ENCODE measurements at places on chromosomes 5 and 9.

DNA sequence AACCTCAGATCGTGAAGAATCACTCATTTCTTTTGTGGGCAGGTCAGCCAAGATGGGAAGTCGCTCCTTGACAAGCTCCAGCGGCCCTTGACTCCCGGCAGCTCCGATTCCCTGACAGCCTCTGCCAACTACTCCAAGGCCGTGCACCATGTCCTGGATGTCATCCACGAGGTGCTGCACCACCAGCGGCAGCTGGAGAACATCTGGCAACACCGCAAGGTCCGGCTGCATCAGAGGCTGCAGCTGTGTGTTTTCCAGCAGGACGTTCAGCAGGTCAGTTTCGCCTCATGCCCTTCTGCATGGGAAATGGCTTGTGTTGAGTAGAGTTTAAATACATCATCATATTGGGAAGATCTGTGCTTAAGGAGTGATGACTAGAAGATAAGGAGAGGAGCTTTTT lies 173.3 kb downstream of the TRIO start:
- DNase-seq, result no peak

GRCh38 chr5:161085056-161085455 lies 233.0 kb upstream of the ATP10B start:
- DNase-seq, result no peak

GRCh38 chr5:146884066-146884626 lies 5.6 kb upstream of the PPP2R2B start:
- no peak for DNase-seq

- DNase-seq, result no peak
Measured at GRCh38 chr9:117800389-117800788, 96.2 kb downstream of the TLR4 start.

DNA sequence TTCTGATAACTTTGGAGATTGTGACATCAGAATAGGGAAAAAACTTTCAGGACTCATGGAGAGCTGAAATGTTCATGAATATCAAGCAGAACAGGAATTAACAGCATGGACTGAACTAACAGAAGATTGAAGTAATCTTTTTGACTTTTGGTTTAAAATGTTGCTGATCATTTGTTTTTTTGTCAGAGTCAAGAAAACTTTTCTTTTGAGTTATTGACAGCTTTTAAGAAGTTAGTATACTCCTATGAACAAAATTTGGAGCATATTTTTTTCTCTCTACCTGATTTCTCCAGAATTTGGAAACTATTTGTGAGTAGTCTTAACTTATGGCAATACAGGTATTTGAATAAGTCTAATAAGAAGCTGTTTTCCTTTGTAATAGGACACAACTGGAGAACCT lies 244.3 kb upstream of the KLF9 start:
- no peak for DNase-seq

DNA sequence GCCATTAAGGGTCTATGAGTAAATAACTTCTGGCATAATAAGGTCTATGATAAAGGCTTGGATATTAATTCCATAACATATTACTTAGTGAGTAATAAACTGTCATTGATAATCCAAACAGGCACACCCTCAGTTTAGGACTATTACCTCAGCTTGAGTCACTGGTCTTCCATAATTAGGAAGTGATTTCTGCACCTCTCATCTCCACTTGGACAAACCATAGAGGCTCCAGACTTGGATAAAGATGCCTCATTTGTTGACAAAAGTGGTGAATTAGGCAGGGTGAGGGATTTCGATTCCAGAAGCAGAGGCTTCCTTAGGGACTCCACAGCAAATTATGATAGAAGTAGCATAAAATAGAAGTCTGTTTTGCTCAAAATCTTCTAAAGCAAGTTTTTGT lies 127.5 kb upstream of the MTAP start:
- DNase-seq, result no peak

DNA sequence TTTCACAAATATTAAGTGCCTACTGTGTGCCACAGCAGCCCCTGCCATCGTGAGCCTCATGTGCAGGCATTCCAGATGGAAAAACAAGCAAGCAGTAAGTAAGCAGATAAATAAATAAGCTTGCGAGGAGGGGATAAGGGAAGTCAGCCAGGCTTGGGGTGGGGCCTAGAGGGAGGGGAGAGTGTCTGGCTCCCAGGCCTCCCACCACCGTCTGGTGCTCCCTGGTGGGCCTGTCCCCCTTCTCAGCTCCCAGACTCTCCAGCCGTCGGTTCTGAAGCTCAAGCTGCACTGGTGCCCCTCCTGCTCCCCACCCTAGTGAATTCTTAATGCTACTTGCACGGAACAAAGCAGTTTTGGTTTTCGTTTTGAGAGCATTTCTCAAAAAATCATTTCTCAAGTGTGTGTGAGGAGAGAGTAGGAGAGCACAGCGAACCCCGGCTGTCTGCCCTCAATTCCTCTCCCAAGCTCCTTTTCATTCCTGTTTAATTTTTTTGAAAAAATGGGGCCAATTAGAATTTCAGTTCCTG lies 6.6 kb upstream of the IER5L start:
- no peak for DNase-seq

GRCh38 chr5:82169892-82170291 lies 108.3 kb downstream of the RPS23 start:
- no peak for DNase-seq

DNA sequence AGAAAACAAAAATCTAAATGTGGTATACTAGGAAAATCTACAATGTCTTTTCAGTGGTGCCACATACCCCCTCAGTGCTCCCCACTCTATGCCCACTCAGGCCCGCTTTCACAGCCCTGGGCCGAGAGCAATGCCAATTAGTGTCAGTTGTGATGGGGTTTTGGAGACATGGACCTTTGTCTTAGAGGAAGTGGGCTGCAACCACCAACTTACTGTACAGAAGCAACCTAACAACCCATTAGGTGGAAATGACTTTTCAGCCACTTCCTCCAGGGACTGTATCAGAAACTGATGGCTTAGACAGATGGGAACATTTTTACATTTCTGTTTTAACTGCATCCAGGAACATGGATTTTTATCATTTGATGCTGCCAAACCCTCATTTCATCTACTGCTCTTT lies 268.0 kb downstream of the BNC2 start:
- DNase-seq, result no peak

DNA sequence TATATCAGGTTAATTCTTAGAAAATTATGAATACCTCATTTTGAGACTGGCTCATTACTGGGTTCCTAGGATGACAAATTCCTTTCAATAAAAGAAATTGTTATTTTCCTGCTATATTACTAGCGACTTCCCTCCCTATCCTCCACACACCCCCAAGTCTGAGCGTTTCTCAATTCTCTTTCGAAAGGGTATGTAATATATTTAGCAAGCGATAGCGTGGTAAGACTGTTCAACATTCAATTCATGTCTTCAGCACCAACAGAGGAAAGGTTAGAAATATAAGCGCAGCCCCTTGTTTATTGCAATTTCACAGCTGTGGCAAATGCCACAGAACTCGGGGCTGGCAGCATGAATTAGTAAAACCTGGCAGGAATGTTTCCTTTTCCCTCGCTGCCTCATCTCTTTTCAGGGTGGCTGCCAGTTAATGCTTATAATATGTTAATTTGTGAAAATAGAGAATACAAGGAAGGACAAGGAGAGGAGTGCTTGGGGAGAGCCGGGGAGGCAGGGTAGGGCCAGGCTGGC lies 152.7 kb upstream of the TBCA start:
- DNase-seq, result no peak

- DNase-seq, result peak; percentile 1
Measured at GRCh38 chr5:160930406-160930805, 78.4 kb upstream of the ATP10B start.

- DNase-seq, result no peak
Measured at GRCh38 chr9:136489731-136490130, 6.9 kb upstream of the SEC16A start.

DNA sequence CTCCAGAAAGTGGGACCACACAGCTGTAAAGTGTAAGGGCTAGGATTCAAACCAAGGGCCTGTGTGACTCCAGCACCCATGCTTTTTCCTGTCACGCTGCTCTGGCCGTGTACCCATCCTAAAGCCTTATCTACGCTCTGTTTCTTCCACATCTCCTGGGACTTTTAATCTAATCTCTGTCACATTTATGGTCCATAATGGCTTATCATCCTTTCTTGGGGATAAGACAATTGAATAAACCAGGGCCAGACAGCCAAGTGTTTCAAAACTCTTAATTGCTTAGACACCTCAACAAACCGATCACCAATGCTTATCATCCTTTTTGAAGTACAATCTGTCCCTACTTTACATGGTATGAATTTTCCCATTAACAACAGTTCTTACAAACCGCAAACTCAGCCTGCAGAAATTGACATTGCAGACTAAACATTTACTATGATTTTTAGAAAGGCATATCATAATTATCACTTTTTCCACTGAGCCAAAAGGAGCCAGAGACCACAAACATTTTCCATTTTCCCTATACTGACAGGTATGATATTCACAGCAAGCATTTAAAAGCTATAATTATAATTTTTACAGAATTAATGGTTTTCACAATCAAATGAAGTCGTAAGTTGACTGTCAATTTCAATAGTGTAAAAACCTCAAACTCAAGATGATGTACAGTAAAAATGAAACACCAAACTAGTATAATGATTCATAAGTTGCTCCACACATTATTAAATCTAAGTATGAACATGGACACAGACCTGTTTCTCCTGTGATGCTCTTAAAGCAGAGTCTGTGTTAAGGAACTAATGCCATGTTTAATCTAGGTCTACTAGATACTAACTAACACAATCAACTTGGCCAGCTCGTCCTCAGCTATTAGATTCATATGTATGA lies 99.5 kb downstream of the FBXW11 start:
- DNase-seq, result no peak

DNA sequence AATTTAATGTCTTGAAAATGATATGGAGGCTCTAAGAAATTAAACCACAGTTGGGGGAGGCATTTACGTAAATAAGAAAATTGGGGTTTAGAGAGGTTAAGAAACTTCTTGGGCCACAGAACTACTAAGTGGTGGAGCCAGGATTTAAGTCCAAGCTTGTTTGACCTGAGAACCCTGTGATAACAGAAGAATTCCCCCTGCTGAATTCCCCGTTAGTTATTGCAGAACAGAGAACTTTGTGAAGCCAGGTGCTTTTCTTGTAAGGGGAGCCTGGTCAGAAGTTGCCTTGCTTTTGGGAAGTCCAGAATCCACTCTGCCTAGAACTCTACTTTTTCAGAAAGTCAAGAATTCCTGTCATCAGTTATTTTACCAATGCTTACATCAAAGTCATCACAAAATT lies 309.3 kb upstream of the SEMA6A start:
- no peak for DNase-seq

- DNase-seq, result no peak
Measured at GRCh38 chr9:131284856-131285255, 4.7 kb upstream of the PLPP7 start.

DNA sequence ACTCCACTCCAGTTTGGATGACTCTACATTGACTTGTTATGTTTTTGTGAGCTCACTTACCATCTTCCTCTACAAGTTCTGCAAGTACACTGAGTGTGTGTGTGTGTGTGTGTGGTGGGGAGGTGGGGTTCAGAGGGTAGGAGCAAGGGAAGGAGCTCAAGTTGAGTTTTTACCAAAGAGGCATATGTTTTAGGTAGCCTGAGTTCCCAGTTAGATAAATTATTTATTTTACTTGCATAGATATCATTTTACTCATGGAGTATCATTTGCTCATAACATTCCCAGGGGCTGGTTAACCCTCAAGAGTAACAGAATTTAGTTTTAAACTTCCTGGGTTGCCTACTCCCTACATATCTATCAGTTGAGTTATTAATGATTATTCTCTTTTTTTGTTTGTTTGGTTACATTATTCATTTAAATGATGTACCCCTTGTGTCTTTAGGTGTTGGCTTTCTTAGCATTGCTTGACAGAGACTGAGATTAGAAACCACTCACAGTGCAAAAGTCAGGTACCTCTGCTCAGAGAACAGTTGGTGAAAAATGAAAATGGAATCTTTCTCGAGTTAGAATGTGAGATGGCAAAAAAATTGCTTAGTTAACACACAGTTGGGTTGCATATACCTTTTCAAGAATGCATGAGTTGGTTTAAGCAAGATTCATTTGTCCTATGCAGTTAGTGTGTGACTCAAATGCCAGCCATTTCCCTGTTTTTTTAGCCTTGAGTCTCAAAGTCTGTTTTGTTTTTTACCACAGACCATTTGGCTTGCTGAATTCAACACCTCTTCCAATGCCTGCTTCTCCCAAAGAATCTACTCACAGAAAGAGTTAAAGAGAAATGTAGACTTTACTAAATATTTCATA lies 29.2 kb downstream of the TNFSF8 start:
- DNase-seq, result peak; percentile 58

GRCh38 chr5:79728396-79728795 lies 38.8 kb downstream of the CMYA5 start:
- no peak for DNase-seq

GRCh38 chr5:60821488-60822284 lies 22.4 kb downstream of the ELOVL7 start:
- no peak for DNase-seq

DNA sequence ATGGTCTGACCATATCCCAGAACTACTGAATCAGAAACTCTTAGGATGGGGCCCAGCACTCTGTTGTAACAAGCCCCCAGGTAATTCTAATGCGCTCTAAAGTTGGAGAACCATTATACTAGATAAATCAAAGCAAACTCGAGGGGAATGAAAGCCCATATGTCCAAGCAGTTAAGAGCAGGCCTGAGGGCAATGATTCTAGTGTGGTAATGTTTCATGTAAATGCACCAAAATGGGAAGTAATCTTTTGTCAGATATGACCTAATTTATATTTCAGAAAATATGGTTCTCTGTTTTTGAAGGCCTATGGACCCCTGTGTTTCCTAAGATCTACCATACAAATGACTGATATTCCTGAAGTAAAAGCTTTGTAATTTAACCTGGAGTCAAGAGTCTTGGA lies 108.0 kb upstream of the PTGER4 start:
- no peak for DNase-seq

GRCh38 chr5:174664180-174664850 lies 60.1 kb upstream of the MSX2 start:
- no peak for DNase-seq

GRCh38 chr9:32161209-32161608 lies 223.2 kb upstream of the ACO1 start:
- DNase-seq, result no peak

Measured in choroid plexus epithelial cell (primary cell).